ENCODE measurements at places on chromosomes 5 and 9.
A peak's percentile ranks its signal among the peaks of the same experiment; 100 is the strongest.

DNA sequence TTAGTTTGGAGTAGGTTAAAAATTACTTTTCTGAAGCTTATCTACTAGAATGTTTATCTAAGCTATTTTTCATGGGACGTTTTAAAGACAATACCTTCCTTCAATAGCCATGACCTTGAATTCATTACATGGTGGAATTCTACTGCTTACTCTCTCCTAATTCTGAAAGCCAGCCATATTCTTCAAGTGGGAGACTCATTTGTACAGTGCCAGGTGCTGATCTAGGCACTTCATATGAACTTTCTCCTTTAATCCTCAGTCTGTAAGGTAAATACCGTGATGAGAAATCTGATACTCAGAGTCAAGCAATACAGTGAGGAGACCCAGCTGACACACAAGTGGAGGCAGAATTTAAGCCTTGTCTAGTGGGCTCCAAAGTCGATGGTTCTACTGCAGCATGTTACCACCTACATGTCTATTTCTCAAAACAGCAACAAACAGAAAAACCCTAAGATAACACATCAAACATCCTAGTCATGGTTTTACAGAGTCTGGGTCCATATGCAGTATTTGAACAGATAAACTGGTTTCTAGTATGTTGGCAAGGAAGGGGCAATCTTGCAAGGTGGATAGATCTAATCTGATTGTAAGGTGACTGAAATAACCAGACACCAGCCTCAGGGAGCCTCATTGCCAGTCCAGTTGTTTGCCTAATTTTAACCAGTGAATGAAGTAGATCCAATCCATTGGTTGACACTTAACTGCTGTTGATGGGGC is 243.7 kb downstream of the PIK3R1 start:
- DNase-seq = no peak

DNA sequence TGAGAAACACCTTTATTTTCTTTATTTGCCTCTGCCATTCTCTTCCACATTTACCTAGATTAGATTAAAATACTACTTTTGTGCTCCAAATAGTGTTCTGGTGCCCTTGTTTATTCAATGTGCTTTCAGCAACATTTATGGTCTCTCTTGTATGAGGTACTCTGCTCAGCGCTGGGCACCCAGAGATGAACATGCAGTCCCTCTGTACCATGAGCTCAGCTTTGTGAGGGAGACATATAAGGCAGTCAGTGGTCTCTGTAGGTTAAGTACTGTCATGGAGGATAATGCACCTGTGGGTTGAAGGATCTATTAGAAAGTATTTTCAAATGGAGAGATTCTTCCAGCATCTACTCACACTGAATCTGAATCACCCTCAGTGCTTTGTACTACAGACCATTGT is 176.5 kb downstream of the TAF11L14 start:
- no peak for DNase-seq

- DNase-seq = peak; percentile 90
These were observed 187.0 kb downstream of the CARTPT start for GRCh38 chr5:71905834-71906711.

DNA sequence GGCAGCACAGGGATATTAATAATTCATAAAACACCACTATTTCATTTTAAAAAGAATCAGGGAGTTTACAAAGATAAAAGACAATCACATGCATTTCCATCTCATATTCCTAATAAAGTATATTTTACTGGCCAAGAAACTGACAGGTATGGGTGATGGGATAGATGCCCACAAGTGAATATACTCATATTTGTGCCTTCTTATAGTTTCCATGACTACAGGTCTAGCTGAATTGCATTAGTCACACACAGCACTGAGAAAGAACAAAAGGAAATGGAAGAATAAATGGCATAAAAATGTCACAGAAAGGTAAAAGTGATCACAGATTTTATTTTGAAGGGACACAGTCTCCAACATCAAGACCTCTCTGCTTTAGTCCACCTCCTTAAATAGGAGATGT is 193.5 kb downstream of the PLK2 start:
- DNase-seq = no peak

DNA sequence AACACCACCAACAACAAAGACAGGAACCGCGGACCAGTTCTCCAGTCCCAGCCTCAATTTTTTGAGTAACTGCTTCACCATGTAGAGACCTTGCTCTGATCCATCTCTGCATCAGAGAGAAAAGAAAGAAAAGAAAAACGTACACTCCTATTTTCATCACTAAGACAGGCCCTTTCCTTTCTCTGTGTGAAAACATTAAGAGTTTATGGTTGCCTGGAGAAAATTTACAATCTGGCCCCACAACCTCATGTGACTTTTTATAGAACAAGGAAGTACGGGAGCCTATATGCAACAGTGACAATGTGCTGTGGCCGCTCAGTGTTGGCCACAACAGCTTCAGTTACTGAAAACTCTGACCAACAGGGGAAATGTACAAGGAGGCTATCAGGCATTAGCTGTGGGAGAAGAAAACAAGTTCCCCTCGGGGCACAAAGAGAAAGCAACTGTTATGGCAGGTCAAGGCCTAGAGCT is 272.9 kb upstream of the PTGER4 start:
- no peak for DNase-seq

GRCh38 chr5:181241393-181241975 is 2.2 kb downstream of the RACK1 start:
- DNase-seq = no peak

- no peak for DNase-seq
These were observed 80.0 kb downstream of the TMEM161B start for GRCh38 chr5:88188458-88189132.

DNA sequence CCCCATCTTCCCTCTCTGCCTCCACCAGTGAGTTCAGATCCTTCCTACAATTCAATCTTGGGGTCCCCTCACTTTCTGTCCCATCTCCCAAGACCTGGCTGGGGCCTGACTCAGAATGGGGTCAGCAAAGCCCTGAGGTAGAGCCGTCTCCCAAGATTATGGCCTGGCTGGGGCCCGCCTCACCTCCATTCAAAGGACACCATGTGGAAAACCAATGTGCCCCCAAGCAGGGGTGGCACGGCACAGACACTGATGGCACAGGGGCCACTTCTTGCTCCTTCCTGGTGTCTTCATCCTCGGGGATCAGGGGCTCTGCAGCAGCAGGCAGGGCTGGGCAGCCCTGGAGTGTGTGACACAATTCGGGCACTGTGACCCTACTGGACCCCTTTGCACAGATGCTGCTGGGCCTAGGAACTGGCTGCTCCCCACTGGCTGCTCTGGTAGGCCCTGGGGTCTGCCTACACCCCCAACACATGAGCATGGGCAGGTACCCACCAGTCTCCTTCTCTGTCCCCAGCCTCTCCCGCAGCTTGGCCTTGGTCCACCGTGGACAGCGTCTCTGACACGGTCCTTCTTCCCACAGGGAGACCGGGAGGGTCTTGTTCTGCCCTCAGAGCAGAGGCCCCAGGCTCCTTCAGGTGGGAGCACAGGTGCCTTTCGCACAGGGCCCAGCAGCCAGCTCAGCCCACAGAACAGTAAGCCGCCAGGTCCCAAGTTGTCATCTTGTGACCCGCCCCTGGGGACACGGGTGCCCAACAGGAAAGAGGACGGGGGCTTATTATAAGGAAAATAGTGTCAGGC is 89.5 kb downstream of the ADAMTS2 start:
- DNase-seq = no peak

- DNase-seq = no peak
These were observed 19.3 kb upstream of the GZMK start for GRCh38 chr5:55004729-55005128.

DNA sequence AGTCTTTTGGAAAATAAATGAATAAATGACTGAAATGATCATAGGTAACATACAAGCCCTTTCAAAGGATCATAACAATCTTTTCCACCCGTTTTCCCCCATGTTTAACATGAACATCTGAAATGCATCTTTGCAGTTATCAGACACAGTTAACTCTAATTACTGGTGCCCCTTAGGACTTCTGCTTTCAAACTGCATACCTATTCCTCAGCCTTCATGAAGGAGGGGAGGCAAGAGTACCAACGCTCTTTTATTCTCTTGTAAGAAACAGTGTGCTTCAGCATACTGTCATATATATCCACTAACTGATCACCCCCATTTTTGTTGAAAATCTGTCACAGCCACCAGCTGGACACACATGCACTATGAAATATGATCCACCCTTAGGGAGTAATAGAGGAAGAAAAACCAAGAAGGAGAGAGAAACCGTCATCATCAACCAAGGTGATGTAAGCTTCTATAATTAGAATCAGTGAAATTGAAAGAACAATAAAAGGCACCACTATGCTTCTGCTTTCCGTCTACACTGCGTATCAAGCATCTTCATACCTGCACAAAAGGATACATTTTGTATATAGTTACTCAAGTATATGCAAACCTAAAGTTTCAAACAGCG is 98.7 kb downstream of the RAPGEF6 start:
- DNase-seq = no peak

DNA sequence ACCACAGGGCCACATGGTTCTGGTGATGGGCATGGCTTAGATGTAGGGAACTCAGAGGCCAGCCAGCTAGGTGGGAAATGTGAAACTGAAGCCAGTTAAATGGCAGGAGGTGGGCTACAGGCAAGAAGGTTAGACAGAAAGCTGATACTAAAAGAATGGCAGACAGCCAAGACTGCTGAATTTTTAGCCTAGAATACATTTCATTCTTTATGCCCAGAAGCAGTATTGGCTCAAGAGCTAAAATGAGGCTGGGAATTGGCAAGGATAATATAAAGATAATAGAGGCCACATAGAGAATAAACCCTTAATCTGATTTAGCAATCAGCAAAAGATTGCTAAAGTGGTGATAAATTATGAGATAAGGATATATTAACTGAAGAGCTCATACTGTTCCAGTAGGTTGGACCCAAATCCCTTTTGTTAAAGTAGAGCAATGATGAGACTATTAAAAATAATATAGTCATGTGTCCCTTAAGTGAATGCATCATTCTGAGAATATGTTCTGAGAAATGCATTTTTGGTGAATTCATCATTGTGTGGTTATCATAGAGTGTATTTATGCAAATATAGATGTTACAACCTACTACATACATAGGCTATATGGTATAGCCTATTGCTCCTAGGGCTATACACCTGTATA is 234.3 kb downstream of the CHSY3 start:
- no peak for DNase-seq

DNA sequence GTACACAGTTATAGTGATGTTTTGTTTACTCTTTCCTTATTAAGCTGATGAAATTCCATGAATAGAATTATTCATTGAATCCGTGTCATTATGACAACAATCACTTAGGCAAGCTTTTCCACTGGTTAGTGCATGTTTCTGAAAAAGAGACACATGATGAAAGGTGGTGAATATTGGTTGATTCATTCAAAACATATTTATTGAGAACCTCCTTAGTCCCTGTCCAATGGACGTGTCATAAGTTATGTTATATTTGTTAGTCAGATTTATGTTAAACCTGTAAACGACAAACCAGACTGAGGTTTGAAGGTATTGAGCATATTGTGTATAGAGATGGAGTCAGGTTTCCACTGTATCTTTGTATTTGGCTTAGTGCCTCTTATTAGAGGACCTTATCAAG is 1888.9 kb upstream of the CDH6 start:
- no peak for DNase-seq

GRCh38 chr5:132235340-132235739 is 7.7 kb upstream of the P4HA2 start:
- no peak for DNase-seq

DNA sequence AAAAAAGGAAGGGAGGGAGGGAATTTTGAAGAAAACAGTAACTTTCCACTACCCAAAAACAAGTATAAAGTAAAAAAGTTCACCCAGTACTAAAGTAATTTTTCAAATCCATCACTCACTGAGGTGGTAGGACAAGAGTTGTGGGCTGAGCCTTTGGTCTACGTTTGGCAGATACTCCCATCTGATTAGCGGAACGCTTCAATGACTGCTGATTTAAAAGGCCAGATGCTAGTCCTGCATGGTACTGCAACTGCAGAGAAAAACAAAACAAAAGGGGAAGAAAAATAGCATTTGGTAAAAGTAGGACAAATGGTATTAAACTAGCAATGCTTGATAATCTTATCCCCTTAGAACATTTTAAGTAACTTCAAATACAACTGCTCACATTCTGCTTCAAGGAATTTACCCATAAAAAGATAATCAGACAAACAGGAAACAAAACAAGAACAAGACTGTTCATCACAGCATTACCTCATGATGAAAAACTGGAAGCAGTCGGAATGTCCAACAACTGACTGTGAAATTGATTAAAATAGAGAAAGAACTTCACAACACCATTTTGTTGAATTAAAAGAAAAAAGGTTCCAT is 65.4 kb downstream of the MED27 start:
- no peak for DNase-seq

GRCh38 chr9:113654605-113655428 is 191.3 kb downstream of the RGS3 start:
- no peak for DNase-seq

DNA sequence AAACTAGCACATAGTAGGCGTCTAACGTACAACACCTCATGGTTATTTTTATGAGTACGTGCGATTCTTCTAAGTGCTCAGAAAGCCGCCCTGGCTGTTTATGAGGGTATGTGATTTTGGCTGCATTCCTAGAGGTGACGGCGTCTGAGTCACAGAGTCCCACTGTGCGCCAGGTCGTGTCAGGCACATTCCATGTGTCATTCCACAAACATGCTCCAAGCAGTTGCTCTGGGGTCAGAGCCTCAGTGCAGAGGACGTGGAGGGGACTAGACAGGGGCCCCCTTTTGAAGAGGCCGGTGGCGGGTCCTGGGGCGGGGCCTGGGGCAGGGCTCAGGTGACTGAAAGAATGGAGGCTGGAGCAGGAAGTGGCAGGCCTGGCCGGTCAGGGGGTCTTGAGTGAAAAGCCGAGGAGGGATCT is 51.9 kb downstream of the NEK6 start:
- DNase-seq = no peak

DNA sequence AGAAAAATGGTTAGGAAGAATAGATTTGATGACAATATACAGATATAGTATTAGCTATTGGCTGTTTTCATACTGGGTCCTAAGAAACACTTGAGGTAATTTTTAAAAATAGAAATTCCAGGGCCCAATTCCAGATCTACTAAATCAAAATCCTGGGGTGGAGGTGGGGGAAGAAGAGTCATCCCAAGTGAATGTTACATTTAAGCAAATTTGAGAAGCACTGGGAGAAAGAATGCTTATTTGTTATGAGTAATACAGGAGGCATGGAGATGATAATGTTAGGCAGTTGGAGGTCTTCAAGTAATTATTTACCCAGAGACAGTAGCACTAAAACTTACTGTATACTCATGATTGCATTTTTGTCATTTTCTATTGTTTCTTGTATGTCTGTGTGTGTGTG is 93.0 kb upstream of the DAB2 start:
- no peak for DNase-seq

- DNase-seq = no peak
These were observed 52.1 kb upstream of the DAB2 start for GRCh38 chr5:39476843-39477220.

GRCh38 chr9:133959171-133959570 is 33.0 kb downstream of the VAV2 start:
- no peak for DNase-seq

- DNase-seq = no peak
These were observed 215.3 kb downstream of the NFIB start for GRCh38 chr9:14098486-14099180.

All from COR-L47 (cell line).